ENCODE measurements at places on chromosomes 6 and 20.

DNA sequence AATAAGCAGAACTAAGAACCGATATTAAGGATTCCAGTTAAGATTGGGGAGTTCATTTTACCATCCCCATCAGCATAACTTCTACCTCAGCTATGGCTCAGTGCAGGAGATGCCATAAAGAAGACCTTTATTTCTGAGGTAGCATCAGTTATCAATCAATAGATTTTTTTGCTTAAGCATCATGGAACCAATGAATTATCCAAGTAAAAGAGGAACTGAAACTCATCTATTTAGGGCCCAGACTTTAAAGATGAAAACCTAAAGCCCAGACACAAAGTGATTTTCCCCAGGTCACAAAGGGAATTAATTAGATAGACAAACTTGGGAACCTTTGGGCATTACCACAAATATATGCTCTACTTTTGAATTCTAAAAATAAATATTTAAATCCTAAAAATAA lies 59.2 kb upstream of the TINAG start:
- DNase-seq: no peak

GRCh38 chr20:3092611-3093379 lies 8.3 kb upstream of the AVP start:
- DNase-seq: no peak

GRCh38 chr6:29336269-29336668 lies 32.4 kb downstream of the OR5V1 start:
- DNase-seq: no peak

DNA sequence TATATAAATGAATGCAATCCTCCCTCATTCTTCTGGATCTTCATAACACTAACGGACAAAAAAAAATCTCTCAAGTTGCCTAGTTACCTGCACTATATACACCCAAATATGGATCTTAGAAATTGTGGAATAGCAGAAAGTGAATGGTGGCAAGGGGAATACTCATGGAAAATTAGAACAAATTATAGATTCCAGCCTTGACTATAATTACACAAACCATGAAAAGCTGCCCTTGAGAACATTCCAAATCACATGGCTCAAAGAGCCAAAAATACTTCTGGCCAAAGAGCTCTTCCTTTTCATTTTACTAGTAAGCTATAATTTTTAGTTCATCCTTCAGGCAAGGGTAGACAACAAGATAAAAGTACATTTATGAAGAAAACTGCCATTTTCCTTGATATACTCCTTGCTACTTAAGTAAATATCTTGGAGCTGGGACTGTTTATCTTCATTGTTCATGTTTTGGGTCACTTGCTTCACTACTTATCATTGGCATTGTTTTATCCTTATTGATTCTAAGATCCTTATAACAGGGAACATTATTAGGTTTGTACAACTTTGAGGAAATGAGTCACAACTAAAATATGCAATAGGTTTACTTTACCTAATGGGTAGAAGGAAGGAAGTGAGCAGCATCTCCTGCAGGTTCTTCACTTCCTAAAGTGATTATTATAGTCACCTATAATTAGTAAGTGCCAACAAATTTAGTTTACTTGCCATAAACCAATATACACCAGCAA lies 6.4 kb upstream of the MTRES1 start:
- no peak for DNase-seq

- no peak for DNase-seq
Observed at GRCh38 chr6:21005816-21006570, 471.7 kb downstream of the CDKAL1 start.

DNA sequence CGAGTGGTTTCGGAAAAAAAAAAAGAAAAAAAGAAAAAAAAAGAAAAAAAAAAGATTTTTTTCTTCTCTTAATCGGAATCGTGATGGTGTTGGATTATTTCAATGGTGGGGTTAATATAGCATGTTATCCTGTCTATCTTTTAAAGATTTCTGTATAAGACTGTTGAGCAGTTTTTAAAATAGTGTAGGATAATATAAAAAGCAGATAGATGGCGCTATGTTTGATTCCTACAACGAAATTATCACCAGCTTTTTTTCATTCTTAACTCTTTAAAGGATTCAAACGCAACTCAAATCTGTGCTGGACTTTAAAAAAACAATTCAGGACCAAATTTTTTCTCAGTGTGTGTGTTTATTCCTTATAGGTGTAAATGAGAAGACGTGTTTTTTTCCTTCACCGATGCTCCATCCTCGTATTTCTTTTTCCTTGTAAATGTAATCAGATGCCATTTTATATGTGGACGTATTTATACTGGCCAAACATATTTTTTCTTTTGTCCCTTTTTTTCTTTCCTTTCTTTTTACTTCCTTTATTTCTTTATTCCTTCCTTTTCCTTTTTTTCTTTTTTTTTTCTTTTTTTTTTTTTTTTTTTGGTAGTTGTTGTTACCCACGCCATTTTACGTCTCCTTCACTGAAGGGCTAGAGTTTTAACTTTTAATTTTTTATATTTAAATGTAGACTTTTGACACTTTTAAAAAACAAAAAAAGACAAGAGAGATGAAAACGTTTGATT lies 3.6 kb downstream of the SOX4 start:
- no peak for DNase-seq

GRCh38 chr6:100719883-100720682 lies 161.0 kb downstream of the ASCC3 start:
- DNase-seq: no peak

DNA sequence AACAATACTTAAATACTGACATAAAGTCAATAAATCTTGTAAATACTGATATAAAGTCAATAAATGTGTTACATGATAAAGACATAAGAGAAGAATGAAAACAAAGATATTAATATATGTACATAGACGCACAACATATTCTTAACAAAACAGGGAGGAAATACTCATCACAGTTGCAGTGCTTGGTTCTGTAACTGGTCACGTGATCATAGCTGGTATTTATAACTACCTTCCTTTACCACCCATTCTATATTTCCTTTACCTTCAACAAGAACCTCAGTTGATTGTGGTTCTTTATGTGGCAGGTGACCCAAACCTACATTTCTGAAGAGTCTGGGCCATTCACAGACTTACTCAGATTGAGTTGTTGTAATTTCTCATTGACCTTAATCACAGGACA lies 131.6 kb downstream of the SGK1 start:
- DNase-seq: no peak

- no peak for DNase-seq
Observed at GRCh38 chr6:127403636-127404035, 55.6 kb downstream of the KIAA0408 start.

DNA sequence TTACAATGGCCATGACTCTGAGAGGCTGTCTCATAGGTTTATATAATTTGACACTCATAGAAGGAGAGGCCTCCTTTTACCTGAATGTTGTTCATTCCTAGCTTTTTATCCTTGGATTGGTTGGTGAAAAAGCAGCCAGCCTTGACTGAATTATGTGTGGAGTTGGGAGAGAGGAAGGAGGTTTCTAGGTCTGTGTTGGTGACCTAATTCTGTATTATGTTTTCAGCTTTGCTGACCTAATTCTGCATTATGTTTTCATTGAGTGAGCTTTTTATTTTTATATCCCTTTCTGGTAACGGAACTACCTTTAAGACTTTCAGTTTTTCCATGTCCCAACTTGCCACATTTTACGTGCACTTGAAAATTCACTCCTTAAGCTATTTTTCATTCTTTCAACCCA lies 59.1 kb upstream of the RNF144B start:
- DNase-seq: no peak

DNA sequence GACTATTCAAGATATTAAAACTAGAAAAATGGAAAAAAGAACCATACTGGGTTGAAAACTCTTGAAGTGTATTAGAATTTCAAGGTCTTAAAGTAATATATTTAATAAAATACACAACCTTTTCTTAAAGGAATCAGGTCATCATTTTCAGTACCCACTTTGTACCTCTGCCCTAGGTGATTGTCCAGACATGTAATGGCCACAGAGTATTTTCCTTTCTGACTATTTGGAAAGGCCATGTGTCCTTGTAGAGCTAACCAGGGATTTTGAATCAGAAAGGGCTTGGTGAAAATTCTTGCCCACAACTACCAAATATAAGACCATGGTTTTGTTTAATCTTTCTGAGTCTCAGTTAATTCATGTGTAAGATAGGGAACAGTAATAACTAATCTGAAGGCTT lies 91.4 kb upstream of the MLIP start:
- DNase-seq: no peak

GRCh38 chr6:20943040-20943627 lies 408.9 kb downstream of the CDKAL1 start:
- DNase-seq: no peak

- DNase-seq: no peak
Observed at GRCh38 chr6:111914617-111915016, 41.4 kb upstream of the FYN start.

DNA sequence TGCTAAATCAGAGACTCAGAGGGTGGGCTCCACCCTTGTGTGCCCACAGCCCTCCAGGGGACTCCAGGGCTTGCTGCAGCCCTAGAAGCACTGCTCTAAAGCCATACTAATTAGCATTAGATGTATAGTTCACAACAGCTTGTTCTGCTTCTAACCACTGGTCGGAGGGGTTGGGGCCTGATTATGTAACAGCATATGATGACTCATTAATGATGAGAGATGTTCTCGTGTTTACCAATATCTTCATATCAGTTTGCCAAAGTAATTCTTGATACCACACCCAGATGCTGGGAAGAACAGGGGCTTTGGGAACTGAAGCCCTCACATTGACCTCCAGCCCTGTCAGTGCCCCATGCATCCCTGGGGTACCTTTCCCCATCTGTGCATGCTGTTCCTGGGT lies 104.1 kb upstream of the FOXA2 start:
- no peak for DNase-seq

- DNase-seq: no peak
Observed at GRCh38 chr6:154246723-154247118, 109.9 kb downstream of the IPCEF1 start.

GRCh38 chr6:12653486-12653885 lies 63.1 kb upstream of the PHACTR1 start:
- DNase-seq: no peak

DNA sequence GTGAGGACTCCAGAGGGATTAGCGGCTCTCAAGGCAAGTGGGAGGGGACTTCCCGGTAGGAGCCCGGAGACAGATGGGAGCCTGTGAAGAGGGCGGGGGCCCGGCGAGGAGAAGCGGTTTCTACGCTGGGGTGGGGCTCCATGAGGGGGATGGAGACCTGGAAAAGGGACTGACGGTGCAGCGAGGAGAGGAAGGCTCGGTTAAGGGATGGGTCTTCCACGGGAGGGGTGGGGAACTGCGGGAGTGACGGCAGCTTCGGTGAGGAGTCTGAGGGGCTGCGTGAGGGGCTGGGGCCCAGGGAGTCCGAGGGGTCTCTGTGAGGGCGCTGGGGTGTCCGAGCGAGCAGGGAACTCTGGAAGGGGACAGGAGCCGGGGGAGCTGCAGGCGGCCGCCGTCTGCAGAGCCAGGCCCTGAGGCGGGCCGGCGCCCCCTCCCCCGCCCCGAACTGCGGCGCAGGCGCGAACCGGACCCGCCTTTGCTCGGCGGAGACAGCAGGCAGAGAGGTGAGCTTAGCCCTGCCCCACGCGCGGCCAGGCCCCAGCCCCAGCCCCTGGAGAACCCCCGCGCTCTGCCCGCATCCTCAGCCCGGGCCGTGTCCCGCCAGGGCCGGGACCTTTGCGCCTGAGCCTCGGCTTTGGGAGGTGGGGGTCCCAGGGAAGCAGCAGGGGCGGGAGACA lies at the start of gene NRSN2:
TSS of gene NRSN2 (plus strand) at position 472 of the 677 bp plus-strand sequence. CDS start 2,533 bp downstream, outside the sequence.
- DNase-seq: no peak

DNA sequence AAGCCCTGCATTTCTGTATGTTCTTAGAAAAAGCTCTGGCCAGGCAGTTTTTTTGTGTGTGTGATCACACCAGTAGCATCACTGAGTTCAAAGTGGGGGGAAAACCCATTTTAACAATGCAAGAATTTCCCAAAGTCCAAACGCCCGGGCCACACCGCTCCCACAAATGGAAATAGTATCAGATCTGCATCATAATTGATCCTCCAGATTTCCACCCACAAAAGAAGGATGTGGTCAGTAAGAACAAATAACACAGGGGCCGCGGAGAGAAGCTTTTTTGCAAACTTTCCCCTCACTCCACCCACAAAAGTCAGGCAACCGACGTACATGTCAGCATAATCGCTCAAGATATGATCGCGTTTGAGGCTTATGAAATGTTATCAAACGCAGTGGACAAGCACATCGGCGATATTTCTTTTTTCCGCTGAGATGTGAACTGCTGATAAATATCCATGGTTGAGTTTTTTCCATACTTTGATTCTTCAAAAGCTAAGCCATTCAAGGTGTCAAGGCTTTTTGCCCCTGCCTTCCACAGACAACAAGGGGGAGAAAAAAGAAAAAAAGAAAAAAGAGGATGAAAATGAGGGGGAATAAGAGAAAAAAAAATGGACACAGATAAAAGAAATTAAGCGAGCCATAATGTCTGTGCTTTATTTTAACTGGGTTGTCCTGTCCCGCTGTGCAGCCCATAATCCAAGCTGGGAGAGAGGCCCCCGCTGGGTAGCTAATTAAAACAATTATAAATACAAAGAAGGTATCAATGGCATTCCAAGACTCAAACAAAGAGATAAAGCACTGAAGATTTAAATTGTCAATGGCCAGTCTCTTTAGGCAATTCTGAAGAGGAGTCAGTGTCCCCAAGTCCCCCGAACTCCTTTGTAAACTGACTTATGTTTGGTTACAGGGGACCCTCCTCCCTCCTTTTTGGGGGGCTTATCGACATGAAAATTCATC lies 143.5 kb downstream of the ZFP64 start:
- DNase-seq: peak; percentile 1

DNA sequence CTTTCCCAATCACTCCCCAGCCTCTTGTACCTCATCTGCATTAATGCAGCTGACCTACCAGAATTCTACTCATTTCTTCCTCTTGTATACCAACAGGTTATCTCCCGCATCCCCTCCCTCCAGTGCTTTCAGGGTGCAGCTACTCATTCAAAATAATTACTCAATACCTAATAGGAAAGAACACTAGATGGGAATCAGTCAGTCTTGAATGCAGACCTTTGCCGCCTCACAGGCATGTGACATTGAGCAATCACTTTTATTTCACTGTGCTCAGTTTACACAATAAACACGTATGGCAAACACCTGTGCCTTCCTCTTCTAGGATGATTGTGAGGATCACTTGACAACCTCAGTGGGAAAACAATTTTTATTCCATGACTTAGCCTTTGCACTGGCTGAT lies 13.3 kb downstream of the ZSCAN31 start:
- no peak for DNase-seq

DNA sequence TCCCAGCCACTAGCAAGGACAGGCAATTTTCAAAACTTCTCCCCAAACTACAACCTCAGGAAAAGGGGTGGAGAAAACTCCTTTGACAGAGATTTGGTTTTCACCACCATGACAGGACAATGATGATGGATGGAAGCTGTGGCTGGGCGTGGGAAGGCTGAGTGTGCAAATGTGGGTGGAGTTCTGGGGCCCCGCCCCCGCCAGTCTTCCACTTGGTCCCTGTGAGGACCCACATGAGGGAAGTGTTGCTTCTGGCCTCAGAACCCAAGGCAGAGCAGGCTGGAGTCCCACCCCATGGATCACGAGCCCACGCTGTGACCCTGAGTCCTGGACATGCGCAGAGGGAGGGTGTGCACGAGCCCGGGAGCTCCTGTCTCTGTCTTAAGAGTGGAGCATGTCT lies 21.5 kb upstream of the MRGBP start:
- no peak for DNase-seq

Measured in activated CD8-positive, alpha-beta memory T cell treated with anti-CD3 and anti-CD28 coated beads for 48 hours (primary cell).